ENCODE measurements at places on chromosomes 6 and 20. TPM values are rescaled to one million over a fixed set of nuclear protein-coding genes. Genes with fewer than 3 reads are reported as not detected.

The ZSCAN31 gene
- polyA plus RNA-seq = 4.3 TPM

DNA sequence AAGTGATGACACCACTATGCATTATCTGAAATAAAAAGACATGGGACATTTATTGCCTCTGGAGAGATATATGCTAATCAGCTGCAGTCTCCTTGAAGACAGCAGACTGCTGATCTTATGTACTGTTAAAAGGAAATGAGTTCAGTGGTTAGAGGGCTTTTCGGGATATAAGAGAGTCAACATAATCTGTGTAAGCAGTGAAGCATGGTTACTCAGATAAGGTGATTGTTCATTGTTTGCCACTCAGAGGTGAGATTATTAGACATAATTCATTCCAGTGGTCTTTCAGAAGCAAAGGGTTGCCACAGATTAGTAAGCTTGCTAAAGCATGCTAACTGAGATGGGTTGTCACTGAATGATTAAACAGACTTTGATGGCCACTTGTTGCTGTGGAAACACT is 1450.7 kb upstream of the ADGRB3 start:
- DNase-seq = no peak

GRCh38 chr6:35683267-35683666 is 5.4 kb downstream of the FKBP5 start:
- no peak for DNase-seq

The MAP7 gene
- 9.1 TPM for polyA plus RNA-seq

- DNase-seq = no peak
These were observed 139.0 kb downstream of the IMPG1 start for GRCh38 chr6:75933387-75933975.

The C6orf163 gene
- polyA plus RNA-seq = 20.4 TPM

The TREML2 gene
- polyA plus RNA-seq = not detected
